HT1080 (cell line): ENCODE measurements at places on chromosomes 3 and 15. TPM values are rescaled to one million over a fixed set of nuclear protein-coding genes. Genes with fewer than 3 reads are reported as not detected.

DNA sequence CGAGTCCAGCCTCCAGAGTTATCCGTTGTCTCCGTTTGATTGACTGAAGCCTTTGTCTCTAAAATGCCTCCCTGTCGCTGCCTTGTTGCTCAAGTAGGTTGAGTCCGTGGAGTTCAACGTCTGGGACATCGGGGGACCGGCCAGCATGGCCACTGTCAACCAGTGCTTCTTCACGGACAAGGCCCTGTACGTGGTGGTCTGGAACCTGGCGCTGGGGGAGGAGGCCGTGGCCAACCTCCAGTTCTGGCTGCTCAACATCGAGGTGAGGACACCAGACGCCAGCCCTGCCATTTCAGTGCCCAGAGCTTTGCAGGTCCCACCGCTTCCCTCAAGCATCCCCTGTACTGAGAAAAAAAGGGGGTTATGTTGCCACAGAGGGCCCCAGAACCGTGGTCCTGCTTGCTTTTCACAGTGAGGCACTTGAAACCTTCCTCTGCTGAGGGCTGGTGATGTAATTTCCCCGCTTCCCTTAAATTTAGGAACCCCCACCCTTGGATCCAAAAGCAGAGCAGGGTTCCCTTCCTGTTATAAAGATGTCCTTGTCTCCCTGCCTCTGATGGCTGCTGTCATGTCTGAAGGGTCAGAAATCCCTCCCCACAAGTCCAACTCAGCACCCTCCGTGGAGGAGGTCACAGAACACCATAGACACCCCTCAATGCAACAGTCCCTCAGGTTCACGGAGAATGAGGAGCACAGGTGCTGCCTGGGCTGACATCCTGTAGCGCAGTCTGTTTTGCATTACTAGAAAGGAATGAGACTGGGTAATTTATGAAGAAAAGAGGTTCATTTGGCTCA, 105.7 kb downstream of the LRRK1 start:
- DNase-seq: no peak

GRCh38 chr15:74369084-74369745, 1.8 kb upstream of the CYP11A1 start:
- DNase-seq: no peak

- DNase-seq: no peak
Measured at GRCh38 chr3:37162501-37163245, 11.7 kb downstream of the LRRFIP2 start.

DNA sequence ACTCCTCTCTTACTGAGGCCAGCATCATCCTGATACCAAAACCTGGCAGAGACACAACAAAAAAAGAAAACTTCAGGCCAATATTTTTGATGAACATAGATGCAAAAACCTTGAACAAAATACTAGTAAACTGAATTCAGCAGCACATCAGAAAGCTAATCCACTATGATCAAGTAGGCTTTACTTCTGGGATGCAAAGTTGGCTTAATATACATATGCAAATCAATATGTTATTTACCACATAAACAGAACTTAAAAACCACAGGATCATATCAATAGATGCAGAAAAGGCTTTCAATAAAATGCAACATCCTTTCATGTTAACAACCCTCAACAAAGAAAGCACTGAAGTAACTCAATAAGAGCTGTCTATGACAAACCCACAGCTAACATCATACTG, 414.5 kb upstream of the MCTP2 start:
- DNase-seq: no peak

GRCh38 chr3:17491601-17492000, 250.8 kb downstream of the TBC1D5 start:
- peak; percentile 36 for DNase-seq

DNA sequence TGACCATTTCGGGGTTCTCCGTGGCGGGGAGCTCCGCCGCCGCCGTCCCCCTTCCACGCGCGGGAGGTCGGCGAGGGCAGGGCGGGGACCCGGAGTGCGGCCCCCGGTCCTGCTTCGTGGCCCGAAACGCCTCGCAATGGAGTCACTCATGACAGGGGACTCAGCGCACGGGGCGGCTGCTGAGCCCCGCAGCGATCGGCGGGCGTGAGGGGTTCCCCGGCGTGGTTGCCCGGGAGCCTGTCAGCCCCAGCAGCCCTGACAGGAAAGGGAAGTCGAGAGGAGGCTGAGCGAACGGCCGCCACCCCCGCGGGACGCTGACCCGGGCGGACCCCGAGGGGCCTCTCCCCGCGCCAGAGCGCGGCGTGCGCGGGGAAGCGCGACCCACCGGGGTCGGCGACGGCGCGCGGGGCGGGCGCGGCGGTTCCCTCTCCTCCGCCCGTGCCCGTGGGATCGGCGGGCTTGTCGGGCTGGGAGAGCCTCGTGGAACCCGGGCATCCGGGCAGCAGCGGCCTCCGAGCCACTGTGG, 564 bp upstream of the PIGZ start:
- no peak for DNase-seq

GRCh38 chr15:74817370-74817737, 4.7 kb downstream of the LMAN1L start:
- peak; percentile 23 for DNase-seq

DNA sequence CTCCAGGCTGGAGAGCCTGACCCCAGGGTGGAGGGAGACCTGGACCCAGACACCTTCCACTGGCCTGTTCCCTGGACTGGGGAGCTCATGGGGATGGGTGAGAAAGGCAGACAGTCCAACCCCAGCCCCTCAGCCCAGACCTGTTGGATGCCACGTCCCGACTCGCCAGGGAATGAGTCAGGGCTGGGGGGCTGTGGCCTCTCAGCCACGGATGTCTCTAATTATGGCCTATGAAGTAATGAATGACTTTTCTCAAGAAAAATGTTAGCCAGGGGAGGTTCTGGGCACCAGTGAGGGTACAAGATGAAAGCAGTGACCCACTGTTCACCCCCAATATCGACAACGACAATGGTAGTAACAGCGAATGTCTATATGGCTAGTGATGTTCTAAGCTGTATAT, 107.0 kb upstream of the RPL32 start:
- DNase-seq: no peak

DNA sequence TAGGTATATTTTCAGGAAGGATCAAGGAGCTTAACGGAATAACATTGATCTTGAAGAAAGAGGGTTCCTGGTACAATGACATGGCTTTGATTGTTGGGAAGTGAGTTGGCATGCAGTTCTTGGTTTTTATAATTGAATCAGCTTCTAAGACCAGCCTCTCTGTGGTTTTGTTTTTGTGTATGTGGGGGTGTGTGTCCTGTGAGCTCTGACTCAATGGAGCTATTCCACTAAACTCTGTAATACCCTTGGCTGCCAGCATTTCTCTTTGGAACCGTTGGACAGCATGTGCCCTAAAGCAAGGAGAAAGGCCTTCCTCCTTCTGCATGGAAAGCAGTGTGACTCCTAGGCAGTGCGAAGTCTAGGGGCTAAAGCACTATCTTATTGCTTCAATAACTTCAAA, 124.8 kb downstream of the EDEM1 start:
- peak; percentile 15 for DNase-seq

DNA sequence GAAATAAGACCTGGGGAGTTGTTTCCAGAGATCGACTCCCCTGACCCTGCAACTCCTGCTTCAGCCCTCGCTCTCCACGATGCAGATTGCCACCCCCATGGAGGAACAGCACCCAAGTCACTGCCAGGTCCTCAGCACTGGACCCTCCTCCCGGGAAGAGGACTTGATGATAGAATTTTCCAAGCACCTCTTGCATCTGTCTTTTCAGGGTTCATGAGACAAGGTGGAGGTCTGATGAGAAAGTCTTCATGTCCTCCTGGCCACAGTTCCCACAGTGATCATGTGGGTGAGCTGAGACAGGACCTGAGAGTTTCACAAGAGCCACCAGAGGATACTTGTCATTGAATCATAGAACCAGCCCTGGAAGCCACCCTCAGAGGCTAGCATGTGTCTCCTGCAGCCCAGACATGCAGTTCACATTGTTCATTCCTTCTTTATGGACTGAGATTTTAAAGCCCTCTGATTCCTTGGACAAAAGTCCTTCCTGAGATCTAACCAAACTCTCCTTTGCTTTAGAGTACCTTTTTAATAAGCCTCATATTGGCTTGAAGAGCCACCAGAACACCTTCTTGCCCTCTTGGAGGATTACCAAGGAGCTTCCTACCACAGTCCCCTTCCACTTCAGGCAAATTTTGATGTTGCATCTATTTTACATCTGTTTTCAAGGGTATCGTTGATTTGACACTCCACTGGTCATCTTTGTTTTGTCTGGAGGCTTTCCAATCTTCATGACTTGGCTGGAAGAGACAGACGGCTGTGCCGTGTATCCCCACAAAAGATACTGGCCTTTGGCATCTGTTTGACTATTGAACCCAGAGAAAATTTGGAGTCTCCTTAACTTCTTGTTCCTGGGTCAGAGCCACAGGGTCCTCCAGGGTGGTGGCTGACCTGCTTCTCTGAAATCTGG, 224.8 kb upstream of the BHLHE40 start:
- DNase-seq: no peak

DNA sequence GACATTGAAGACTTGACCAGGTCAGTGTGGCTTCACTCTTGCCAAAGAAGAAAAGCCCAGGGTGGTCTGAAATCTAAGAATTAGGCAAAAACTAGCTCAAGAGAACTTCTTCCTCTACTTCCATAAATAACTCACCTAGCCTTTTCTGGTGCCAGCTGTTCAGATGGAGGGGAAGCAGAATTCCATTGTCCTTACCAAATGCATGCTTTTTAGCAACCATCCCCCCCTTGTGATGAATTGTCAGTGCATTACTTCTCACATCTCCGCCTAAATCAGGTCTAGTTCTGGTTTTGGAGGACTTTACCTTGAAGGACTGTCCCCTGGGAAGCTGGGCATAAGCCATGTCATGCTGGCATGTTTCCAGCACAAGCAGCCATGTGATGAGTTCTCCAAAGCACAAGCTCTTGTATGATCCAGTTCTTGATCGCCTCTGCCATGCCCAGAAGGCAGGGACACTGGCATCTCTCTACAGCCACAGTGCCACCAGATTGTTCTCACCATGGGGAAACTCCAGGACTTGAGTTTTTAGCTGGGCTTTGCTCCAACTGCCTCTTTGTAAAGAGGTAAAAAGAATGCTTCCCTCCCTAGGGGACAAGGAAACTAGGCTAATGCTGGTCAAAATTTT, 96.4 kb upstream of the IL12A start:
- DNase-seq: no peak

DNA sequence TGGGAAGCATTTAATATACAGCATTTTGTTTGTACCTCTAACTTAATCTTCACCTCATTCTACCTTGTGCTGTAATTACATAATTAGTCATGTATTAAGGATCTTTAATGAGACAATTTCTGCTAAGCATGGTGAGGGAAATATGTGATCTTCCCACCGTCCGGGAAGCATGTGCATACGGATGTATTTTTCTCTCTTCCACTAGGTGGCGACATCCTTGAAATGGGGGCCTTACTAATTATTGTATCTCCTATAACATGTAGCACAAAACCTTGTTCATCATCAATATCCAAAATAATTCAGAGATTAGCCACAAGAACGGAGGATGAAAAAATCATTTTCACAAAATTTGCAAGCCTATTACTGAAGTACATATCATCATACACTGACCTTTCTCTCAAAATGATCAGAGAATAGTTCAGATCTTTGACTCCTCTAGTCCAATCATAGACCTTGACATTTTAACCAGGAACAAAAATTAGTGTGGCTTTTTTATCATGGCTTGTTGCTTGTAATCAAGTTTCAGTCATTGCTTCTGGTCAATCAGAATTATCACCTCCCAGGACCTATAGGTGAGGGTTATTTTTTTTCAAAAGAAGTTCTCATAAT, 148.9 kb upstream of the GBE1 start:
- peak; percentile 28 for DNase-seq

- DNase-seq: no peak
Measured at GRCh38 chr3:127770671-127771355, 51.5 kb downstream of the MGLL start.

GRCh38 chr3:109900783-109901182, 563.4 kb upstream of the DPPA4 start:
- no peak for DNase-seq

- DNase-seq: peak; percentile 85
Measured at GRCh38 chr3:193928354-193929209, 207.4 kb upstream of the HES1 start.

- DNase-seq: no peak
Measured at GRCh38 chr3:54536450-54536849, 391.4 kb downstream of the LRTM1 start.

DNA sequence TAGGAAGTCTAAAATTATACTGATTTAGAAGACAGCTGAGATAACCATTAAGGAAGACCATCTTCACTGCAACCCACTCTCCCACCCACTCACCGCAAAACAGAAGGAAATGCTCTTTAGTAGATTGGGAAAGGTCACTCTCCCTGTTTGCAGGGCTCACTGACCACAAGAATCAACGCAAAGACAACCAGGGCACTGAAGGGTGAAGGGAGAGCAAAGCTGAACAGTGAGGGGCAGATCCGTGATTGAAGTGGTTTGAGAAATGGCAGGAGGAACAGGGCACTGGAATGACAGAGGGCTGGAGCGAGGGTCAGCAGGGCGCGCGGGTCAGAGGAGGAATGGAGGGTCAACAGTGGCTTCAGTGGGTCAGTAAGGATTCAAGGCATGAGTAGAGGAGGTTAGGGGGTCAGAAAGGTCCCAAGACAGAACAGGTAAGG, 520 bp downstream of the MESD start:
- DNase-seq: no peak

- peak; percentile 99 for DNase-seq
Measured at GRCh38 chr3:184459355-184459754, 79.5 kb downstream of the CHRD start.

- DNase-seq: no peak
Measured at GRCh38 chr3:189278221-189278620, 106.5 kb downstream of the TPRG1 start.

- DNase-seq: peak; percentile 25
Measured at GRCh38 chr15:90002428-90002844, 1.3 kb downstream of the ZNF710 start.

COPS2 gene
- 58.6 and 64.6 TPM in 2 replicates for total RNA-seq

DNA sequence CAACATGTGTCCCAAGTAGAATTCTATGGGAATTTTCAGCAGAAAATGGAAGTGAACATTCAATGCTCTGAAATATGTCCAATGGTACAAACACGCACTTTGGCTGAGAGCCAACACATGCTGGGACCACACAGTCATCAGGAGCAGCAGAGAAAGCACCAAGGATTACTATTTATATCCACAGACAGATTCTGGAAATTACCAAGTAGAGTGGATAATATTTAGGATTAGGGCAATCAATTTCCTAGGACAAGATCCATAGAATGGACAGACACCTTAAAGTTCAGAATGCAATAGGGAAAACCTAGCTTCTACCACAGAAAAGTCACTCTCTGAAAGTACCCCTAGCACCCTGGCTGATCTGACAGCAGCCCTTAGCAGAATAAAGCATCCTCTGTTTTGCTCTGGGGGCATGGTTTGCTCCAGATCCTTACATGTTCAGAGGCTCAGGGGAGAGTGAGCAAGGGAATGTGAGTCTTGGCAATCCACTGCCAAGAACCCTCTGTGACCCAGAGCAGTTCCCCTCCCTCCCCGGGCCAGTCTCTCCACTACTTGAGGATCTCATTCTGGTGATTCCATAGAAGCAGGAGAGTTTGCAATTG, 206.0 kb upstream of the WNT5A start:
- DNase-seq: no peak

GOLGA8J gene
- 0.07 TPM in 1 of 2 replicates, not detected in the other for total RNA-seq
